Cerebellar nuclear complex (tissue), 1 donor: ENCODE measurements at places on chromosomes 16 and 17.

DNA sequence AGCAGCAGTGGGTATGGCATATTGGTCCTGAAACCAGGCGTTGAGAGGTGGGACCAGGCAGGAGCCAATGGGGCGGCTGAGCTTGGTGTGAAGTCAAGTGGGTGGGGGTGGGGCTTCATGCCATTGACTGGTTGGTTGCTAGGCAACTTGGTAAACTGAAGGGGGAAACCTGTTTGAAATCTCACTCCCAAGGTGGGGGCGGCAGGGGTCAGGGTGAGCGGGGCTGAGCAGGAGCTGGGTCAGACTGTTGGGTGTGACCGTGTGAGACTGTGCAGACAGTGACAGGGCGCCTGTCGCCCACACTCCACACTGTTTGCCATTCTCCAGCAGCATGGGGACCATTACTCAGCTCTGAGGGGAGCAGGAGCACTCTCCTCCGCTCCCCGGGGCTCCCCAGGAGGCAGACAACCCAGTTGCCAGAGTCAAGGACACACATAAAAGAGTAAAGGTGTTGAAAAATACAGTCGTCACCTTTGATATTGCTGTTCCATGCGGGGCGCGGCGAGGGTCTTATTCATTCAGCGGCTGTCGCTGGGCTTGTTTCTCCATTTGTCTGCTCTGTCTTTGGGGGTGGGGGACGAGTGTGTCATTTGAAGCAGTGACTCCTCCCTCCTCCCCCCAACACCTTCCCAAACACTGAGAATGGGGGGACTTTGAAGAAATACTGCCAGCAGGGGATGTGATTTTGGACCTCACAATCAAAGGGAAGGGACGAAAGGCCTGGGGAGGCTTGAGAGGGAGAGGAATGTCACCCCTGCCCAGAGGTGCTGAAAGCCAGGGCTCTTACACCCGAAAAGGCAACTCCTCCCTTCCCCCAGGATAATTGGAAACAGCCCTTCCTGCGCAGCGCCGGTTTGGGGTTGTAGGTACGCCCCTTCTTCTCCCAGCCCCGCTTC is 1.2 kb upstream of the EFNB3 start:
- no peak for DNase-seq

- no peak for DNase-seq
Observed at GRCh38 chr17:45282683-45283644, 21.1 kb upstream of the SPATA32 start.

- DNase-seq: no peak
Observed at GRCh38 chr17:36203335-36203734, 6.8 kb upstream of the CCL3L1 start.

DNA sequence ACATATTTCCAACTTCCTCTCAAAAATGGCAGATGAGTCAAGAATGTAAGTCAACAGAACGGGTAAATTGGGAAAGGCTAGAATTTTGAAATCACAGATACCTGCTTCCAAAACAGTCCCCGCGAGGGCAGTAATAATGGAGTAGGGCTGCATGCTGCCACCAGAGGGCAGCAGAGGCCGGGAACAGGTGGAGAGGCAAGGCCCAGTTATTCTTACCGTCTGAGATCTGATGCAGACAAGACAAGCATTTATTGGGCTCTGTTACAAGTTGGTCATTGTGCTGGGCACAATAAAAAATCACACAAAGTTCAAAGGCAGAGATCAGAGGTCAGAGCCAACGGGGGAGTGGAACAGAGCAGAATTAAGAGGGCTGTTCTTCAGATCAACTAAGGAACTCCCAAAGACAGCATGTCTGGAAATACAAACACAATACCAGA is 8.8 kb upstream of the MLKL start:
- DNase-seq: peak; percentile 21

DNA sequence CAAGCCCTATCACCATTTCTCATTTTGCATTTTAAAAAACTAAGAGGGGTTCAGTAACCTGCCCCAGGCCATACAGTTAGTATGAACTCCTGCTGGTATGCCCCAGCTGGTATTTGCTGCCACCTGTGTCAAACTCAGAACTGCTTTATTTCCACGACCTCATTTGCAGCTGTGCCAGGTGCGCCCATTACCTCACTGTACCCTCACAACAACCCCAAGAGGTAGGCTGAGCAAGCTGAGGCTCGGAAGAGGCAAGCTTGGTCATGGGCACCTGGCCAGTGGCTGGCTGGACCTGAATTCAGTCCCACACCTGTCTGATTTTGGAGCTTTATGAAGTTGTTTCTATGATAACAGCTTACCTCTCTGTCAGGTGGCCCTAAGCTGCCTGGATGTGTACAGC is 7.6 kb downstream of the EPN2 start:
- no peak for DNase-seq

DNA sequence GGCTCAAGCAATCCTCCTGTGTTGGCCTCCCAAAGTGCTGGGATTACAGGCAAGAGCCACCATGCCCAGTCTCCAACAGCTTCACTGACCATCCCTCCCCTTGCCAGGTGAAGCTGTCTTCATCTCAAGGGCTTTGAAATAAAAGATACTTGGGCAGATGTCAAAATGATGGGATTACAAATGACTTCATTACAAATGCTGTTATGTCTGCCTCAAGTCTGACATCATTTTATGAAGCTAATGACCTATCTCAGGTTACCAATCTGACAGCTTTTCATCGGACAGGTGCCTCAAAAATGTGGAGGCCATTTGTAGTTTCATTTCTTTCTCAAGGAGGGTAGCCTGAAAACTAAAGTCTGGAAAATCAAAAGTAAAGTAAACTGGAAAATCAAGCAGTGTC is 323.7 kb upstream of the TBX2 start:
- DNase-seq: no peak

- no peak for DNase-seq
Observed at GRCh38 chr16:22624038-22624799, 113.5 kb downstream of the NPIPB5 start.

- no peak for DNase-seq
Observed at GRCh38 chr17:8894673-8895578, 27.5 kb upstream of the PIK3R6 start.

- no peak for DNase-seq
Observed at GRCh38 chr17:49549691-49550678, 25.7 kb upstream of the NXPH3 start.

DNA sequence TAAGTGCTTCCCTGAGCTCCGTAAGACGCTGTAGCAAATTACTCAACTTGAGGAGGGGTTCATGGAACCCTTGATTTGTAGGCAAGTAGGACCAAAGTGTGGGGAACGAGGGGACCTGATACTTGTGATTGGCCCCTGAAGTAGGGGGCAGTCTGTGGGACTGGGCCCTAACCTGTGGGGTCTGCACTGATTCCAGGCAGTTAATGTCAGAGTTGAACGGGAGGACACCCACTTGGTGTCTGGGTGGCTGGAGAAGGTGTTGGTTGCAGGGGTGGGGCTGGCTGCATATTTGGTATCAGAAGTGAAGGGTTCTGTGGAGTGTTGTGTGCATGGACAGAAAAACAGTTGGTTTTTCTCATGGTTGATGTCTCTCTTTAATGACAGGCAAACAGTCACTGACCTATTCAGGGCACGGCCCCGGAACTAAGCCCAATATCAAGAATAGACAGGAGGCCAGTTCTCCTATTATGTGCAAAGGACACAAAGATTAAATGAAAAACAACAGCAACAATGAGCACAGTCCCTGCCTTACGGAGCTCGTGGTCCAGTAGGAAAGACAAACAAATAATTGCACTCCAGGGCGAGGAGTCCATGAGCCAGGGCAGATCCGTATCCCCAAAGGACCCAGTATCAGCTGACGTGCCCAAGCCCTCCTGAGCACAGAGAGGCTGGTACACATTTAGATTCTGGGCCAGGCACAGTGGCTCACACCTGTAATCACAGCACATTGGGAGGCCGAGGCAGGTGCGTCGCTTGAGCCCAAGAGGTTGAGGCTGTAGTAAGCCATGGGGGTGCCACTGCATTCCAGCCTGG is 19.2 kb downstream of the MXRA7 start:
- no peak for DNase-seq

GRCh38 chr17:73657473-73658116 is 13.3 kb upstream of the SDK2 start:
- DNase-seq: no peak

DNA sequence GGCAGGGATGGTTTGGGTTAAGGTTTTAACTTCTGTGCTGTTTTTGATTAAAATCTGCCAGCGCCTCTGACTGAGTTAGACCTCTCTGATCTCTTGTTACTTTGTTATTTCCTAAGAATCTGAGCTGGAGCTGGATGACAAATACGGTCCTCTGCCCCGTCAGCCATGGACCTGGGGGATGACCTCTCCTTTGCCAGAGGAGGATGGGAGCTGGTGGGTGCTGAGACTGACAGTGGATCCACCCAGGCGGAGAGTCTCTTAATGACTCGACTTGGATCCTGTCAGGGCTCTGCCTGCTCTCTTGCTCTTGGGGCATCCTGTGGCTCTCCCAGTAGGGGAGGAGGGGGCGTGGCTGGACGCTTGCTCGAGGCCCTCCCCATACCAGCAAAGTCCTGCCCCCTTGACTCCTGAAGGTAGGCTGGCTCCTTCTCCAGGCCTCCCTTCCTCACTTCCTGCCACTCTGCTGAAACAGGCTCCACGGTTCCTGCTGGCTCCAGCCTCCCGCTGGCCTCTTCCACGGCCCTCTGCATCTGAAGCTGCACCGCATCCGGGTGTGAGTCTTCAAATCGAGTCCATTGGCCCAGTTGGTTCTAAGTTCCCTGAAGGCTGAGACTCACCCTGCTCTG is 24.8 kb upstream of the MAP3K14 start:
- DNase-seq: no peak

GRCh38 chr17:78349891-78350642 is 9.8 kb downstream of the SOCS3 start:
- DNase-seq: no peak

DNA sequence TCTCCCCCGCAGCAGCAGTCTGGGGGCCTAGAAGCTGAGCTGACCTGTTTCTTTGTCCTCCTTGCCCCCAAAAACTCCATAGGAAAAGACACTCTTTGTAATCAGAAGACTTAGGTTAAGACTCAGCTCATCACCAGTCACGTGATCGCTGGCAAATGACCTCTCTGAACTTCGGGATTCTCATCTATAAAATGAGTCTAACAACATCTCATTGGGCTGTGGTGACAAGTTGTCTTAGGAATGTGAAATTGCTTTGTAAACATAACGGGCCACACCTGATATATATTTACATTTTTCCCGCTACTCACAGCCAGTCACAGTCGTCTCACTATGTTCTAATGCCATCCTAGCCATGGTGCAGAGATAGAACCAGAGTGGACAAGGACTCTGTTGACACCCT is 86.0 kb upstream of the LHX1 start:
- DNase-seq: no peak

DNA sequence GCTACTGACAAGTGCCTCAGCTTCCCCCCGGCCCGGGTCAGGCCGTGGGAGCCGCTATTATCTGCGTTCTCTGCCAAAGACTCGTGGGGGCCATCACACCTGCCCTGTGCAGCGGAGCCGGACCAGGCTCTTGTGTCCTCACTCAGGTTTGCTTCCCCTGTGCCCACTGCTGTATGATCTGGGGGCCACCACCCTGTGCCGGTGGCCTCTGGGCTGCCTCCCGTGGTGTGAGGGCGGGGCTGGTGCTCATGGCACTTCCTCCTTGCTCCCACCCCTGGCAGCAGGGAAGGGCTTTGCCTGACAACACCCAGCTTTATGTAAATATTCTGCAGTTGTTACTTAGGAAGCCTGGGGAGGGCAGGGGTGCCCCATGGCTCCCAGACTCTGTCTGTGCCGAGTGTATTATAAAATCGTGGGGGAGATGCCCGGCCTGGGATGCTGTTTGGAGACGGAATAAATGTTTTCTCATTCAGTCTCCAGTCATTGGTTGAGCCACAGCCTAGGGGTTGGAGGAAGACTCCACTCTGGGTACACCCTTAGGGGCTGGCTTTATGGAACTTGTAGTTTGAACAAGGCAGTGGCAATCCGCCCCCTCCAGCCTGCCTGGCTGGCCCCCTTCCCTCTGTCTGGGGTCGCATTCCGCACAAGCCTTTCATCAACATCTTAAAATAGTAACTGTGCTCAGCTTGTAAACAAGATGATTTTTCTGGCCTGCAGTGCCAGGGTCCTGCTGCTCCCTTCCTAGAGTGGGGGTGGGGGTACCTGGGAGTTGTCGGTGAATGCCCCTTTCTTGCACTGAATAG is 4.1 kb downstream of the SYNGR2 start:
- no peak for DNase-seq

GRCh38 chr17:56679115-56679776 is 85.7 kb downstream of the NOG start:
- DNase-seq: no peak

- no peak for DNase-seq
Observed at GRCh38 chr17:27746881-27747280, 53.4 kb downstream of the NOS2 start.

DNA sequence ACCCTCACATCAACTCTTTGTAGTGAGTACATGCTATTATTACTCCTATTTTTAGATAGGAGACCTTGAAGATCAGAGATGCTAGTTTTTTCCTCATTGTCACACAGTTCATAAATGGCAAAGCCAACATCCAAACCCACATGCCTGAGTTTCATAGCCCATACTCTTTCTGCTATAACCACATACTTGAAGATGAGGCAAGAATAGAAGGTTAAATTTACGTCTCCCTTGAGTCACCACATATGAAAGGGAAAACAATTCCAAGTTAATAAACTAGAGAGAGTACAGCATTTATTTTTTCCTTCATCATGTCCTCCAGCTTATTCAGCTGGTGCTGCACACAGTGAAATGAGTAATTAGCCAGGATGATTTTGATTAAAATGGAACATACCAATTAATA is 23.7 kb downstream of the NUDT7 start:
- DNase-seq: no peak

DNA sequence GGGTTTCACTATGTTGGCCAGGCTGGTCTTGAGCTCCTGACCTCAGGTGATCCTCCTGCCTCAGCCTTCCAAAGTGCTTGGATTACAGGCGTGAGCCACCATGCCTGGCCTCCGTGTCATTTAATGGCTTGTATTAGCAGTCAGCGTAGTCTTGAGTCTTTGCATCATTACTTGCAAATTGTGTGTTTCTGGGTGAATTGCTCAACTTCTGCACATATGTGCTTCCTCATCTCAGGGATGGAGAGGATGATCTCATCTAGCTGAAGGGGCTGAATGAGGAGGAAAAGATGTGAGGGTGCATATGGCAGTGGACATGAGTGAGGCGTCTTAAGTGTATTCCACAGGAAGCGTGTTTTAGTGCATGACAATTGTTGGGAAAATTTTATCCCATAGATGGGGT is 155.8 kb downstream of the SNX29 start:
- no peak for DNase-seq

DNA sequence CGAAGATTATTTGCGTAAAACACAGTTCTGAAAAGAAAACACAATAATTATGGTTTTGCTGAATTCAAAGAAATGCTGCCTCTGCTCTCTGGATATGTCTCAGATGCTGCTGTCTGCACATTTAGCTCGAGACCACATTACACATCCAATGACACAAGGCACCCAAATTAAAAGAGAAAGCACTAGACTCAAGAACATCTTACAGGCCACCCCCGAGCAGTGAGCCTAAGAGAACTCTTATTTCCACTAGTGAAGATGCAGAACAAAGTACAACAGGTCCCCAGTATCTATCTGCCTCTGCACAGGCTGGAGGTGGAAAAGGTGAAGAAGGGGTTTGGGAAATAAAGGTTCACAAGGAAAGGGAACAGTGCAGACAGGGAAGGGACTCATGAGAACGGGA is 33.5 kb downstream of the GRB2 start:
- DNase-seq: no peak

GRCh38 chr17:507441-507840 is 154.8 kb upstream of the RPH3AL start:
- DNase-seq: no peak

- DNase-seq: peak; percentile 47
Observed at GRCh38 chr17:39219647-39220154, 6.0 kb downstream of the STAC2 start.

GRCh38 chr17:15451680-15452079 is 15.7 kb downstream of the CDRT4 start:
- no peak for DNase-seq

- no peak for DNase-seq
Observed at GRCh38 chr17:65553009-65553645, 8.3 kb downstream of the AXIN2 start.
